ENCODE measurements at places on chromosomes 5 and 9.

DNA sequence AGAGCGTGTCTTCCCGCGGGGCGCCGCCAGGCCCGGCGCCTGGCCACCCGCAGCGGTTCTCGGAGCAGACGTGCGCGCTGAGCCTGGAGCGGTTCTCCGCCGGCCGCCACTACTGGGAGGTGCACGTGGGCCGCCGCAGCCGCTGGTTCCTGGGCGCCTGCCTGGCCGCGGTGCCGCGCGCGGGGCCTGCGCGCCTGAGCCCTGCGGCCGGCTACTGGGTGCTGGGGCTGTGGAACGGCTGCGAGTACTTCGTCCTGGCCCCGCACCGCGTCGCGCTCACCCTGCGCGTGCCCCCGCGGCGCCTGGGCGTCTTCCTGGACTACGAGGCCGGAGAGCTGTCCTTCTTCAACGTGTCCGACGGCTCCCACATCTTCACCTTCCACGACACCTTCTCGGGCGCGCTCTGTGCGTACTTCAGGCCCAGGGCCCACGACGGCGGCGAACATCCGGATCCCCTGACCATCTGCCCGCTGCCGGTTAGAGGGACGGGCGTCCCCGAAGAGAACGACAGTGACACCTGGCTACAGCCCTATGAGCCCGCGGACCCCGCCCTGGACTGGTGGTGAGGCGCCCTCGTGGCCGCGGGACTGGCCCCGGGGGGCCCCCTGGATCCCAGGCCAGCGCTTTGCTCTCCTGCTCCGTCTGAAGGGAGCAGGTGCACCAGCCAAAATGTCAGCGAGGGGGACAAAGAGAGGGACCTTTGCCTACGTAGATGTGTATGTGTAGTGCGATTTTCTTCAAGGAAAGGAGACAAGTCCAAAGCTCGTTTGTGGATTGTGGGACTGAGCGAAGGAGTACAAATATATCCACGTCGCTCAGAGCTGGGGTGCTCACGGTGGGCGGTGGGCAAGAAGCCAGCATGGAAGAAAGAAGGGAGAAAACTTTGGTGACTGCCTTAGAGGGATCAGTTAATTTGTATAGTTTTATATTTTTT, 19.5 kb downstream of the BTNL9 start:
- no peak for DNase-seq

GRCh38 chr5:121987052-121987684, 25.4 kb downstream of the SRFBP1 start:
- DNase-seq: no peak

GRCh38 chr5:158368686-158369085, 509.7 kb upstream of the CLINT1 start:
- no peak for DNase-seq

- no peak for DNase-seq
Observed at GRCh38 chr5:133781436-133782225, 169.3 kb upstream of the FSTL4 start.

- no peak for DNase-seq
Observed at GRCh38 chr5:180117000-180117725, 45.6 kb upstream of the RNF130 start.

GRCh38 chr5:18605186-18605585, 970.9 kb downstream of the TAF11L14 start:
- DNase-seq: no peak

- no peak for DNase-seq
Observed at GRCh38 chr5:16975950-16976624, 40.0 kb upstream of the MYO10 start.

DNA sequence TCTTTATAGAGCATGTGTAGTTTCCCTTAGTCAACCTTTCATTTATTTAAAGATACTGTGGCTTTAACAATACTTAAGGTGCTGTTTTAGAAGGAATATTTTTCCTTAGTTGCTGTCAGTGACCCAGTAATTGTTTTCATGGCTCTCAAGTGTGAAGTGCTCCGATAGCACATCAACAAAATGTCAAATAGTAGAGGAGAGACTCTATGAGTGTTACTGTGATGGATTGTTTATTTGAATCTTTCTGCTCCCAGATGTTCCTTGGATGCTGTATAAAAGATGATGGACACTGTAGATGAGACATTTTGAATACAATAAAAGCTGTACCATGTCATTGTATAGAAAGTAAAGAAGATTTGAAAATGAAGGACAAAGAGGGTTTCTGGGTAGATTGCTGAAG, 1185.7 kb upstream of the C9orf72 start:
- no peak for DNase-seq

- DNase-seq: no peak
Observed at GRCh38 chr5:125249400-125249799, 503.0 kb upstream of the ZNF608 start.

DNA sequence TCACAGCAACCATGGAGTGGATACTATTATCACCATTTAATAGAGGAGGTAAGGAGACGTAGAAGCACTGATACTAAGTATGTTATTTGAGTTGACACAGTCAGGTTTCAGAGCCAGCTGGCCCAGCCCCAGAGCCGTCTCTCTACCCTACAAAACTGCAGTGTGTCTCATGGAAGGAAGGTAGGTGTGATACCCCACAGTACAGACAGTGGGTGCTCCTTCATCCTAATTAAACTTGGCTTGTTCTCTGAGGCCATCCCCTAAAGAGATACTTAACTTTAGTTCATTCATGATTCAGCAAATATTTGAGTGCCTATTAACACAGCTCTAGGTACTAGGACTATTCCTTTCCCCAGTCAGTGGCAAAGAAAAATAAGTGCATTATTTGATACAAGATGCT, 22.6 kb downstream of the PIP5K1B start:
- no peak for DNase-seq

DNA sequence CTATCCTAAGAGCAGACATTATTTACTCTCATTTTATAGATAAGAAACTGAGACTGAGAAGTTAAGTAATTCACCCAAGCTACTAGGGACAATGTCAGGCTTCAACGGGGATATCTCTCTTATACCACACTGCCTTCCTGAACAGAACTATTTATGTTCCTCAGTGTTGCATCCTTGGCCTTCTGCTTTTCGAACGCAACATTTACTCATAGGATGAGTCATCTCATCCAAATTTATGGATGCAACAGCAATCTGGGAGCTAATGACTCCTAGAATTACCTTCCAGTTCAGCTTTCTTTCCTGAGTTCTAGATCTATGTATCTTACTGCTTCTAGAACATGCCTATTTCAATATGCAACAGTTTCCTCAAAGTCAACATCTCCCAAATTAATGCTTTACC, 103.6 kb upstream of the PAM start:
- no peak for DNase-seq

GRCh38 chr5:147552897-147553296, 43.0 kb upstream of the DPYSL3 start:
- DNase-seq: no peak

GRCh38 chr5:647311-647710, 35.2 kb downstream of the CEP72 start:
- no peak for DNase-seq

DNA sequence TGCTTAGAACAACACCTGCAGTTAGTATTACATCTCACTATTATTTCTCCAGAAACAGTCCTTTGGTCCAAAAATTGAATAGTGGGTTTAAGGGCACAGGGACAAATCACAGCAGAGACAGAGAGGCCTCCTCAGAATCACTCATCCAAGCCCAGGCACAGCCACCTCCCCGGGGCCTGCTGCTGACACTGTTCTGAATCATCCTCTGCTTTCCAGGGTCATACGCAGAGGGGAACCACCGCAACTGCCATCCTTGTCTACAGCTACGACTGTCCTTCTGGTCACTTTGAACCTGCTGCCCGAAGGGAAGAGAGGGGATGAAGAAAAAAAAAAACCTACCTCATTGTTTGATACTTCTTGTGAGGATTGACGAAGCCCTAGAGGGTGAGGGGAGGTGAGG, 35.3 kb upstream of the MAN2A1 start:
- no peak for DNase-seq

- DNase-seq: no peak
Observed at GRCh38 chr5:64625678-64626077, 64.6 kb upstream of the SHISAL2B start.

DNA sequence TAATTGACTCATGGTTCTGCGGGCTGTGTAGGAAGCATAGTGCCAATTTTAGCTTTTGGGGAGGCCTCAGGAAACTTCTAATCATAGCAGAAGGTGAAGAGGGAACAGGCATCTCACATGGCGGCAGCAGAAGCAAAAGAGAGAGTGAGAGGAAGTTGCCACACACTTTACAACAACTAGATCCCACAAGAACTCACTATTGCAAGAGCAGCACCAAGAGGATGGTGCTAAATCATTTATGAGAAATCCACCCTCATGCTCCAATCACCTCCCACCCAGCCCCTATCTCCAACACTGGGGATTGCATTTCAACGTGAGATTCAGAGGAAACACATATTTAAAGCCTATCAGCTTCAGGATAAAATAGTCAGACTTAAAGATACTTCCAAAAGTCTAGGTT, 36.1 kb upstream of the LPAR1 start:
- DNase-seq: no peak

GRCh38 chr9:135734616-135735144, 32.7 kb downstream of the KCNT1 start:
- no peak for DNase-seq

GRCh38 chr9:130579738-130580463, 524 bp downstream of the FUBP3 start:
- DNase-seq: peak; percentile 3

GRCh38 chr9:98401140-98402018, 145.9 kb upstream of the TBC1D2 start:
- no peak for DNase-seq

DNA sequence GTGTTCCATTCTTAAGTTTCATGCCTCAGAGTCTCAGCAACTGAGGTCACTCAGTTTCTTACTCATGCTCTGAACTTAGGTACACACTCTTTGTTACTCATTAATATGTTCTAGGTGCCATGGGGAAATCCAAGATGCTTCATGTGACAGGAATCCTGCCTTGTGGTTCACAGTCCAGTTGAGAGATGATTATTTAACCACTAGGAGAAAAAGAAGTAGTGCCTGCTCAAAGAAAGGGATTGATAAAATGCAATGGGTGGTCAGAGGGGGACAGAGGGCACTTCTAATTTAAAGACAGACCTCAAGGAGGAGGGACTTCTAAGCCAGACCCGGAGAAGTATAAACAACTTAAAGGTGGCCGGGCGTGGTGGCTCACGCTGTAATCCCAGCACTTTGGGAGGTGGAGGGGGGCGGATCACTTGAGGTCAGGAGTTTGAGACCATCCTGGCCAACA, 69.0 kb downstream of the UGCG start:
- DNase-seq: no peak

DNA sequence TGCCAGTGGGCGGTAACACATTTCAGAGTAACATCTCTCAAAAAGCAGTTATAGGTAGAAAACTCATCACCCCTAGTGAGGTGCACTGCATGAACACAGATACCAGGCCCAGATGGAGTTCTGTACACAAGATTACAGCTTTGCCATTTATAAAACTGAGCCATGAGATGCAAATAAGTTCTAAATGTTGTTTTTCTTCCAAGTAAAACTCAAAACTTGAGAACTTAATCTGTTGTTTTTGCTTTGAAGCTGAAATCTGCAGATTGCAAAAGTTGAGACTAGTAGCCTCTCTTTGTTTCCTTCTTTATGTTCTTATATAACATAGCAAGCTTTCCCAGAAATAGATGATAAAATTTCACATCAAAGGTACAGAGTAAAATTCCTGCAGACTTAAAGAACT, 434.1 kb downstream of the PLK2 start:
- DNase-seq: no peak

DNA sequence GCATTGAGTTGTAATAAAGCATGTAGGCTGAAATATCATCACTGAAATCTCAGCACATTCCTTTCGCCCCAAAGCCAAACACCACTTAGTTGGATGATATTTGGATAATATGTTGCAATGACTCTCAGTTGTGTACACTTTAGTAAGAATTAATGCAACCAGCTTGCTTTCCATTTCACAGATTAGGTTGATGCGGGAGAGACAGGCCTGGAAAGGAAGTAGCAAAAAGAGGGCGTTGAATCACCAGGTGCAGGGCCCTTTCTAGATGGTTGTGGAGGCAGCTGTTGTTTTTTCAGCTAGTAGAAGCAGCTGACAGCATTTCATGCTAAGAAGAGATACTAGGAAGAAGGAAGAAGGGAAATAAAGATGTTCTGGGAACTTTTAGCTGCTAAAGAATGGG, 30.9 kb downstream of the DMRT3 start:
- no peak for DNase-seq

DNA sequence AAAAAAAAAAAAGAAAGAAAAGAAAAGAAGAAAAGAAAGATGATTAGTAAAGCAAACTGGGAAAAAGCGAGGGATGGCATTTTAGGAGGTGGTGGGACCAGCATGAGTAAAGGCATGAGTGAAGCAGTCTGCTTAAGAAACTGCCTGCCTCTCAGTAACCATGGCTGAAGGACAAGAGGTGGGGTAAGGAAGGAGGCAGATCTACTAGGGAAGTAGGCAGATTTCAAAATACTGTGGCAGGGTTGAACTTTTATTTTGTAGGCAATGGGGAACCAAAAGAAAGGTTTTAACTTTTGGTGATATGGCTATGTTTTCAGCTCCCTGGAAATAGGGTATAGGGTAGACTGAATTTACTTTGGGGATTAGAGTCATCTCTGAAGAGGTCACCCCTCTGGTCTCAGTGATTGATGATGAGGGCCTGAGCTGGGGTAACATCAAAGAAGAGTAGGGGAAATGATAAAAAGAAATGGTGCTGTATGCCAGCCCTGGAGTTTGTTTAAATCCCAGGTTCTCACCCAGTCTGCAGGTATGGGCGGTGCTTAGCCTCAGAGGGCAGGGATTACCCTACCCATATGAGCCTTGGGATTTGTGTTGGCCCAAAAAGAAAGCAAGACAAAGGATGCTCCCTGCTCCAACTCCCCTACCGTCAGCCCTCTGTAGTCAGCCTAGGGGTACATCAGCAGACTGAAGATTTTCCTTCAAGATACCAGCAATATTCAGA, 316.2 kb downstream of the CWC27 start:
- no peak for DNase-seq

GRCh38 chr9:36748322-36748899, 175.7 kb downstream of the MELK start:
- DNase-seq: peak; percentile 70

DNA sequence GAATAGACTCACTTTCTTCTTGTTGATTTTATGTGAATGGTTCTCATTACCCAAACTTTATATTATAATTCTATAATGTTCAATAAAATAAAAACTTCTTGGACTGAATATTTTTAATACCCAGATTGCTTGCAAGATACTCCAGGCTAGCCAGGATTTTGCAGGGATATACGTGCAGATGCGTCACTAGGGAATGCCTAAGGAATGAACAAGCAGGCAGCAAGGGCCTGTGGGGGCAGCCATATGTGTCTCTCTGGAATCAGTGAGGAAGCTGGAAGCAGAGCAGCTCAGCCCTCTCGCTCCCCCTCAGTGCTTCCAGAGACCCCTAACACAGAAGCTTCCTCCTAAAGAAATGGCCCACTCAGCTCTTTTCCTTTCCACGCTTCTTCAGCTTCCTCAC, 457.4 kb downstream of the CCDC171 start:
- DNase-seq: no peak

Data from neural crest cell (in vitro differentiated cells).